ENCODE measurements at places on chromosomes 3 and 15.

DNA sequence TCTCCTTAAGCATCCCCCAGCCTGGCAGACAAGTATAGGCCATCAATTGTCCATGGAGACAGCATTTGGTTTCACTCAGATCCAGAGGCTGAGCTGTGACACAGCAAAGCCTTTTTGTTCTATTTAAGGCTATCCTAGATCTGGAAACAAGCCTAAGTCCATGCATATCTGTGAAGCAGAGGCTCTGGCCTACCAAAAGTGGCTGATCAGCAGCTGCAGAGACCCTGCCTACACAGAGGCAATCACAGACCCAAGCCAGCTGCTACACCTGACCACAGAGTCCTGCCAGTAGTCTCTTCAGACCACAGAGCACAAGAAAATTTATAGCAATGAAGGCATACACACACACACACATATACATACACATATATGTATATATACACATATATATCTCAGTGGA, 501.7 kb upstream of the ARPP21 start:
- no peak for DNase-seq

DNA sequence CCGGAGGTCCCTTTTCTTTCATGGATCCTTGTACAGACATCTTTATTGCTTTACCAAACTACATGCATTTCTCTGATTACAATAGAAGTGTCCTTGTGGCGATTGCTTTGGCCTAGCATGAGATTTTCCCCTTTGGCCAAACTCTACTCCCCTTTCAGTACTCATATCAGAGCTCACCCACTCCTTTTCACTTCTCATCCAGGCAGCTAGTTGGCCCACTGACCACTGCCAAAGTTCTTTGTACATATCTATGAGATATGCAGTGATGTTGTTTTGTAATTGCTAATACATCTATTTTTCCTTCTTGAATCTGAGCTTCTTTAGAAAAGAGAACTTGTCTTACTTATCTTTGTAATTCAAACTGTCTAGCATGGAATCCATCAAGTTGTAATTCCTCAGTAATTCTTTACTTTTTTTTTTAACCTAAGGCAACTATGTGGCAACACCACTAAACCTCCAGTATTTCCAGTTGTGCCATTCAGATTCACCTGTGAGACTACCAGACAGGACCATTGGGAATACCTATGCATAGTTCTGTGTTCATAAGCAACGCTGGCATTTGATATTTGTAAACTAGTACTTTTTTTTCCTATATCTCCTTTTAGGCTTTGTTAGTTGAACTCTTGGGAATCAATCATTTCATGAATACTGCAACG, 39.2 kb downstream of the AADACL2 start:
- DNase-seq, result no peak

GRCh38 chr3:123143669-123144411, 57.9 kb upstream of the SEC22A start:
- no peak for DNase-seq

DNA sequence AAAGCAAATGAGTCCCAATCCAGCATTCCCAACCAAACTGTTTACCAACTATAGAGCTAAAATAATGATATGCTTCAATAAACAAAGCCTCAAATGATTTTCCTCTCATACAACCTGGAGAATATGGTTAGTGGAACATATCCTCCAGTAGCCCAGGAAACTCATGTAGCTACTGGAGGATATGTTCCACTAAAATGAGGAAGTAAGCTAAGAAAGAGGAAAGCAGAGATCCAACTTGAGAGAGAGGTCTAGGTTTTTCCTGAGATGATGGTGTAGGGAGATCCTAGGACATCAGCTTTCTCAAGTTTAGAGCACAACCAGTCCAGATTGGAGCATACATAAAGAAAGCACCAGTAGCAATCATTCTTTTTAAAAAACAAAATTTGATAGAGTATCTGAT, 44.6 kb upstream of the SLC4A7 start:
- DNase-seq, result no peak

DNA sequence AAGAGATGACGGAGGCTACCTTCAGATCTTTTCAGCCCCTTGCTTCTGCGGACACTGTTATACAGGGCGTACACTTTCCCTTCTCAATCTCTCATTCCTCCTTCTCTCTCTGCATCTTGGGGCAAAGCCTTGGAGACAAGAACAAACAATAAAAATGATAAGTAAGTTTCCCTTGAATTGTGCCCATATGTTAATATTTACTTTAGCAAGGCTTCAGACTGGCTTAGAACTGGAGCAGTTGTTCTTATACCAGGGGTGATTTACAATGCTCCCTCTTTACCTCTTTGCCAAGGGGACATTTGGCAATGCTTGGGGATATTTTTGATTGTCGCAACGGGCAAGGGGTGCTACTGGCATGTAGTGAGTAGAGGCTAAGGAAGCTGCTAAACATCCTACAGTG, 29.4 kb downstream of the TIMMDC1 start:
- no peak for DNase-seq

GRCh38 chr15:54481819-54482218, 503.6 kb downstream of the UNC13C start:
- DNase-seq, result no peak

GRCh38 chr3:77096145-77096544, 56.2 kb downstream of the ROBO2 start:
- DNase-seq, result no peak

- DNase-seq, result no peak
These were observed 54.3 kb upstream of the HACD2 start for GRCh38 chr3:123638936-123639689.

GRCh38 chr3:16252243-16252978, 12.3 kb downstream of the DPH3 start:
- no peak for DNase-seq

GRCh38 chr15:64430000-64430735, 30.2 kb upstream of the ZNF609 start:
- DNase-seq, result peak; percentile 24

GRCh38 chr3:8324747-8325146, 176.9 kb upstream of the LMCD1 start:
- DNase-seq, result peak; percentile 9

DNA sequence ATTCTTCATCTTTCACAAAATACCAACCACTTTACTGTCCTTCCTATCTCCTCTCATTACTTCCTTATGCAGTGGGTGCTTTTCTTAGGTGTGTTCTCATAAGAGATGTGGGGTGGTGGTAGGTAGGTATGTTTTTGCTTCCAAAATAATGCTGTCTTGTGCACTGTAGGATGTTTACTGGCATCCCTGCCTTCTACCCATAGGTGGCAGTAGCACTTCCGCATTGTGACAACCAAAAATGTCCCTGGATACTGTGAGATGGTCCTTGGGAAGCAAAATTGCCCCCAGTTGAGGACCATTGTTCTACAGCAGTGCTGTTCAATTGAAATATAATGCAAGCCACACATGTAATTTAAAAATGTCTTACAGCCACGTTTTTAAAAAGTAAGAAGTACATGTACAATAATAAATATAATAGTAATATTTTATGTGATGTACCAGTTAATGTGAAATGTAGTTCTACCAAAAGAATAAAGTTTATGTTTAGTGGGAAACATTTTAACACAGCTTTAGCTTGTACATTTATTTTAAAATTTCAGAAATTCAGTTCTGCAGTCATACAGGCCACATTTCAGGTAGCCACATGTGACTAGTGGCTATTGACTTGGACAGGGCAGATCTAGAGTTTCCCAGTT, 75.2 kb downstream of the NEO1 start:
- no peak for DNase-seq

DNA sequence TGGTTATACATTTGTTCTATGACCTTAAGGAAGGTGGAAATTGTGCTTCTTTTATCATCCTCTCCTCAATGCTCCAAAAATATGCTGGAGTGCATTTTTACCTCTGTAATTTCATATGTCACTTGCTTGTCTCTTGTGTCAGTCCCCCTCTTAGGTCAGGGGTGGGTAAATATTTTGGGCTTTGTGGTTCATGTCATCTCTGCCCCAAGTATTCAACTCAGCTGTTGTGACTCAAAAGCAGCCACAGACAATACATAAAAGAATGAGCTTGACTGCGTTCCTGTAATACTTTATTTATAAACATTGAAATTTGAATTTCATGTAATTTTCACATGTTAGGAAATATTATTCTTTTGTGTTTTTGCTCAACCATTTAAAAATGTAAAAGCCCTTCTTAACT, 60.4 kb upstream of the SLC24A5 start:
- no peak for DNase-seq

- no peak for DNase-seq
These were observed 140.4 kb downstream of the NFKBIZ start for GRCh38 chr3:101989578-101990200.

DNA sequence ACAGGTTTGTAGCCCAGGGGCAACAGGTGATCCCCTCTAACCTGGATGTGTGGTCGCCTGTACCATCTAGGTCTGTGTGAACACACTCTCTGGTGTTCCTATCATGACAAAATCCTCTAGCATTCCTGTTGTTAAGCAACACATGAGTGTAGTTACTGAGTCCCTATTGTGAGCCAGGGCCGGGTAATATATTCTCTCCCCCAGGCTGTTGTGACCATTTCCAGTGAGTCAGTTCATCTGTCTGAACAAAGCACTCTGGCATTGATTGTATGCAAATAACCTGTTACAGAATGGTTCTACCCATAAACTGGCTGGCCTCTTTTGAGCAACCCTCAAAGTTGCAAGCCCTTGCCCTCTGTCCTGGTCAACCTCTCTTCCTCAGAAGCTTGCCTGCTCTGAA, 2.6 kb upstream of the FLNB start:
- DNase-seq, result no peak
